ENCODE measurements at places on chromosomes 4 and X.
A peak's percentile ranks its signal among the peaks of the same experiment; 100 is the strongest.

GRCh38 chr4:123524958-123525628, 128.5 kb downstream of the SPRY1 start:
- DNase-seq = peak; percentile 2

DNA sequence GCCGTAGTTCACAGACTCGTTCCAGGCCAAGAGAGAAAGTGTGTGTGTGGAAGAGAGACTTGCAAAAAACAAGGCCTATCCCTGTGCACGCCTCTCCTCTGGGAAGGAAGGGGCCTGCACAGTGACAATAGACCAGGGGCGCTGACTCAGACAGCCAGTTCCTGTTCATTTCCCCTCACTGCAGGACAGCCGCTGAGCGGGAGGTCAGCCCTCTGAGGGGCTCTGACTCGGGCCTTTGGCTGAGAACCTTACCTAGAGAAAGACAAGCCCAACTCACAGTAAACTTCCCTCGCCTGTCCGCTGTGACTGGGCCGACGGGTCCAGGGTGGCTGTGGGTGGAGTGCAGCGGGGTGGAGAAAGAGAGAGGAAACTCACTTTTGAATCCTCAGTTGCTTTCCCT, 52.1 kb downstream of the RTL5 start:
- DNase-seq = no peak

- DNase-seq = no peak
Measured at GRCh38 chr4:7747062-7747385, 192.6 kb downstream of the AFAP1 start.

DNA sequence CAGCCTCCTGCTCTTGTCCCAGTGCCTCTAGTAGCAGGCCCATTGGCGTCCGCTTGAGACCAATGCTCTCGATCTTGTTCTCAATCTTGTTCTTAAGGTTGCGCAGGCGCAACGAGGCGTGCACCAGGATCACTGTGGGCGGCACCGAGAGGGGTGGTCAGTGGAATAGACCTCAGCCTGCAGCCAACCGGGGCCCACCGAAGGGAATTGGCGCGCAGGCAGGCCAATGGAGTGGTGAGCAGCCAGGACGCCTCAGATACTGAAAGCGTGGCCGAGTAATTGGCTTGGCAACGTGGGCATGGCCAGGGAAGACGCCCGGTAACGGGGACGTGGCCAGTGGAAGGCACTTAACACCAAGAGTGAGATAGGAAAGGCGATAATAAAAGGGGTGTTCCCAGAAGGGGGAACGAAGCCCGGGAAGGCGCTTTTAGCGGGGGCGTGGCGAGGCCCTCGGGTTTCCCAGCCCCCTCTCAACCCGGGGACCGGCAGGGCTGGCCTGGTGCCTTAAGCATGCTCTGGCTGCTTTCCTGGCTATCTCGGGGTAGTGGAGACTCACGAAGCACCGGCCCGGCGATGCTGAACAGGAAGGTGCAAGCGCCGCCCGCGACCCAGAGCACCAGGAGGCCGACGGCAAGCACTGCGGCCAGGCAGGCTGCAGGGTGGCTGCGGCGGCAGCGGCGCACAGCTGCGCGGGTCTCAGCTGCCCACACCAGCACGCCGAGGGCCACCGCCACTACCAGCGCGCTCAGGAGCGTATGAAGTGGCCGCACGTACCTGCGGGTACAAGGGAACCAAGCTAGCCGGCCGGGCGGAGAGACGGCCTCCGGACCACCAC, 1.7 kb downstream of the PRAF2 start:
- no peak for DNase-seq

GRCh38 chrX:76920607-76921006, 493.1 kb downstream of the MAGEE1 start:
- no peak for DNase-seq

GRCh38 chr4:78707268-78707667, 68.9 kb upstream of the BMP2K start:
- no peak for DNase-seq

DNA sequence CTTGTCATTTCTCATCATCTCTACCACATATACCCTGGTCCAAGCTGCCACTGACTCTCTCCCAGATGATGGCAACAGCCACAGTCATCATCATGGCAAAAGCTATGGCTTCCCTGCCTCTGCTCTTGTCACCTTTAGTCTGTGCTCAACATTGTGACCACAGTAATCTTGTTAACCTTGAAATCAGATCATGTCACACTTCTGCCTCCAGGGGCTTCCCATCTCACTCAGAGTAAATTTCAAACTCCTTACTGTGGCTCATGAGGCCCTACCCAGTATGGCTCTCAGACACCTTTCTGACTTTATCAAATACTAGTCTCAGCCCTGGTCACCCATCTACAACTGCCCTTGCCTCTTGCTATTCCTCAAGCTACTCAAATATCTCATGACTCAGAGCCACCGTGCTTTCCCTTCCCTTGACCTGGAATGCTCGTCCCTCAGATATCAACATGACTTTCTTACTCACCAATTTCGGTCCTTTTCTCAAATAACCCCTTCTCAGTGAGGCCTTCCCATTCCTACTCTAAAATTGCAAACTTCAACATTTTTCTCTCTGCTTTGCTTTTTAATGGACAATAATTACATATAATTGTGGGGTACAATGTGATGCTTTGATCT, 41.1 kb upstream of the STIM2 start:
- no peak for DNase-seq

- DNase-seq = no peak
Measured at GRCh38 chrX:154485150-154486051, 1.0 kb downstream of the UBL4A start.

DNA sequence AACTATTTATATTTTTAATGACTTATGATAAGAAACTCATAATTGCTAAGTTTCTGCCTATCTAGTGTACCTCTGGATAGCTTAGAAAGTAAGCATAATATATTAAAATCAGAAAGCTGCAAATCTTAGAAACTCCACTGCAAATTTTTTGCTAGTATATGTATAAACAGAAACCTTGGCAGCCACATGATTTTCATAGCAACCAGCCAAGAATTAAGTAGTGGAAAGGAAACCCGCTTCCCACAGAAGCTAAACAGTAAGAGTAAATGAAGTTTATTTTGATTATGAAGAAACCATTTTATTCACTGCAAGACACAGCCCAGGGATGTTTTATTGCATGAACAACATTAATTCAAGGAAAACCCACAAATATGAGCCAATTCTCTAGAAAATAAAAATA, 872.5 kb upstream of the ADGRL3 start:
- no peak for DNase-seq

GRCh38 chr4:121656269-121656641, 40.5 kb downstream of the ANXA5 start:
- DNase-seq = peak; percentile 14

DNA sequence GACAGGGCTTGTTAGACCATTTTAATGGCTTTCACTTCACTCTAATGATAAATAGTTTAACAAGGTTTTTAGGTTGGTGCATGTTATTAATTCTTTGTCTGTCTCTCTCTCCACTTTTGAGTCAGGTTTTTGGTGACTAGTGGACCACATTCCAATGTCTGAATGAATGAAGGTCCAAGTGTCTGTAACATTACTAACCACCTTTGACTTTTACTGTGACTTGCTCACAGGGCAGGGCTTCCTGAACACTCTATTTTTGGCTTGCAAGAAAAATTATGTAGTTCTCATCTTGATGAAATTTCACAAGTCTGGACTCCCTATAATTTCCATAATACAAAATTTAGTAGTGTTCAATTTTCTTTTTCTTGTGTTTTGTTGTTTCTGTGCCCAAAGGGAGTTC, 78.9 kb upstream of the BMPR1B start:
- no peak for DNase-seq

GRCh38 chr4:147731580-147732517, at the start of gene ARHGAP10:
Gene ARHGAP10, plus strand, starts transcription at chr4:147732088. Its CDS starts 214 bp downstream, at chr4:147732302.
- no peak for DNase-seq

Data from NCI-H748 treated with DMSO at 0.1 percent for 48 hours (cell line).